Dermis microvascular lymphatic vessel endothelial cell (primary cell): ENCODE measurements at places on chromosomes 7 and 10. TPM values are rescaled to one million over a fixed set of nuclear protein-coding genes. Genes with fewer than 3 reads are reported as not detected.

Gene GOT1
- total RNA-seq, result 22.3 and 23.4 TPM in 2 replicates

Gene SPDYE6
- total RNA-seq, result not detected in 2 replicates

Gene FAM185A
- 4.6 and 4.9 TPM in 2 replicates for total RNA-seq

Gene SPAG6
- total RNA-seq, result not detected in 2 replicates

Gene IFIT3
- total RNA-seq, result 7.3 and 15.7 TPM in 2 replicates

Gene BMI1
- total RNA-seq, result 18.5 and 26.0 TPM in 2 replicates

Gene NYAP1
- 2.1 and 3.9 TPM in 2 replicates for total RNA-seq

Gene TEX47
- total RNA-seq, result not detected in 2 replicates

Gene SLC13A1
- not detected in 2 replicates for total RNA-seq

Gene PVRIG
- not detected in 2 replicates for total RNA-seq

Gene VENTX
- total RNA-seq, result not detected in 2 replicates

Gene ZNF655
- 4.0 and 8.5 TPM in 2 replicates for total RNA-seq

DNA sequence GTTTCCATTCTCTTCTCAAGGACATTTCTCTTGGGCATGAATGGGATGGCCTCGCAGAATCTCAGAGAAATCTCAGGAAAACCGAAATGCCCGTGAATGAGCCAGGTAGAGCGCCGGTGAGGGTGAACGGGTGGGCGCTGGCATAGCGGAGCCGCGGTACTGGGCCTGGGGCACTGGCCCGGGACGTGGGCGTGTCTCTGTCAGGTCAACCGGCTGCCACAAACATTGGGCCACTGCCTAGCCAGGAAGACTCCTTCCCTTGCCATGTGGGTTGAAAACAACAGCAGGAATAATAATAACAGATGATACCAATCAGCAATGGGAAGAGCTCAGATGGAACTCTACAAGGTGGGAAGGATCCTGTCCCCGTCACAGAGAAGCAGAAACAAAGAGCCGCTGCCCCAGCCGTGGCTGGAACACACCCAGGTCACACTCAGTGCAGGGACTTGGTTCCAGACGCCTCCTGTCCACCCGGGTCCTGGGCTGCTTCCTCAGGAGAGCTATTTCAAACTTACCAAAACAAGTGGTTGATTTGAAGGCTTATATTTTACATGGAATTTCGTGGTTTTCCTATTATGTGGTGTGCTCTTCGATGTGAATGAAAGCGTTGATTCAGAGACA, 51.1 kb upstream of the EBF3 start:
- no peak for DNase-seq

GRCh38 chr10:116304923-116305322, 19.3 kb upstream of the CCDC172 start:
- no peak for DNase-seq

- peak; percentile 87 for DNase-seq
Observed at GRCh38 chr7:141355032-141355431, 196.2 kb upstream of the AGK start.

DNA sequence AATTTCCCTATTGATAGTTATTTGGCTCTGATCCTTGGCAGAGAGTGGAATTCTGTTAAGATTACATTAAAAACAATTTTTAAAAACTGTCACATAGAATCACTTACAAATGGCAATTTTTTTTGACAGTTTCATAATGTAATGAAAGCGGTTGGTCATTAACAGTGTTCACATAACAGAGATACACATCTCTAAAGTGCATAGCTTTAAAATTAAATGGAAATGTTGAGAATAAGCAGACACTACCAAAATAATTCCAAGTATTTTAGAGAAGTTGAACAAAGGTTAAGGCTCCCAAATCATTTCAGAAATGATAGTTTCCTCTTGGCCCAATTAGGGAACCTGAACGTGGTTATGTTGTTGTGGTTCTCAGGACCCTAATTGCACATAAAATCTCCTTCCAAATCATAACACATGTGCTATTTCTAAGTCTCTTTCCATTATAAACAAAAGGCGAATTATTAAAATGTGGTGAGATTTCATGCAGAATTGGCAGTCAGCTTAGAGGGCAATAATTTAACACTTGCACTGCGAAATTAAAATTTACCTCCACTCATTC, 528.9 kb upstream of the FZD8 start:
- no peak for DNase-seq

- no peak for DNase-seq
Observed at GRCh38 chr10:62815381-62816075, 638 bp downstream of the EGR2 start.

- peak; percentile 4 for DNase-seq
Observed at GRCh38 chr10:94092848-94093247, 99.1 kb downstream of the PLCE1 start.

- DNase-seq, result no peak
Observed at GRCh38 chr7:151815419-151815818, 61.5 kb downstream of the PRKAG2 start.

DNA sequence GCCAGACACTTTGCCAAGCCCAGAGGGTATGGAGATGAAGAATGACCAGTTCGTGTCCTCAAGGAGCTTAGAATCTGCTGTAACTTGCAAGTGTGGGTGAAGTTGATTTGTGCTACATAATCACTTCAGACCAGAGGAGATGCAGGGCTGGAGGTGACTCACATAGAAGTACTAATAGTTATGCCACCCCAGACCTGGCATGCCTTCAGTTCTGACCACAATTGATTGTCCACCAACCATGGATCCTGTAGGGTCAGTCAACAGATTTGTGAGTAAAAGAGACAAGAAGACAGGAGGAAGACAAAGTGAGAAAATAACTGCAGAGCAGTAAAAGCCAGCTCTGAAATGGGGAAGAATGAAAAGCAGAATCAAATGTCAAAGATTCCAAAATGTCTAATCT, 51.2 kb upstream of the BMPER start:
- no peak for DNase-seq

- no peak for DNase-seq
Observed at GRCh38 chr10:18400906-18401245, 250.5 kb downstream of the NSUN6 start.

DNA sequence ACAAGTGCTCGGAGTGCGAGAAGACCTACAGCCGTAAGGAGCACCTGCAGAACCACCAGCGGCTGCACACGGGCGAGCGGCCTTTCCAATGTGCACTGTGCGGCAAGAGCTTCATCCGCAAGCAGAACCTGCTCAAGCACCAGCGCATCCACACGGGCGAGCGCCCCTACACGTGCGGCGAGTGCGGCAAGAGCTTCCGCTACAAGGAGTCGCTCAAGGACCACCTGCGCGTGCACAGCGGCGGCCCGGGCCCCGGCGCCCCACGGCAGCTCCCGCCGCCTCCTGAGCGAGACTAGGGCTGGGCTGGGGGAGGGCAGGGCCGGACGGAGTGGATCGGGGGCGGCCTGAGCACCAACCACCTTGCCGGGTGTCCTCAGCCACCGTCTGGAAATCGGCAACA, 15.1 kb upstream of the ZNF212 start:
- DNase-seq, result no peak

- DNase-seq, result no peak
Observed at GRCh38 chr7:77479536-77480088, 57.5 kb upstream of the PTPN12 start.

DNA sequence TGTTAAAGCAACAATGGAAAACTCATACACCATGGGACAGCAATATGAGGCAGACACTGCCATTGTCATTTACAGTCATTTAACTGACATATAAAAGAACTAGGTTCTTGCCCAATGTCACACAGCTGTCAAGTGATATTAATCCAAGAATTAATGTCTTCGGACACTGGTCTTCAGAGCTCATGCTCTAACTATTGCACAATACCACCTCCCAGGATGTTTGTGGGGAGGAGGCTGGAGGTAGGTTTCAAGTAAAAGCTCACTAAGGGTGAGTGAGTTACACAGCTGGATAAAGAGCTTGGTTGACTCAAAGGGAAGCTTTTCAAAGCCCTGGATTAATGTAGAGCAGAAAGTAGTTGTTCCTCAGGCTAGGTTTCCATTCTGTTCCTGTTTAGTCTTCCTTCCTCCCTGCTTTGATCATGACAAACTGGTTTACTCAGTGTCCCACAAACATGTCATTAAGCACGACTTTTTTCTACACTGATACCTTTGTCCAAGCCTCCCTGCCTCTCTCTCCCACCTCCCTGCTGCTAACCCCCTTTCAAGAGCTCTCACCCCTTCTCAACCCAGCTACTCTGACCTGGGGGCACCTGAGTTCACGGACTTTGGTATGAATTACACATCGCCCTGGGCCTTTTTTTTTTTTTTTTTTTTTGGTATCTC, 987 bp upstream of the EXOC6 start:
- DNase-seq, result no peak

DNA sequence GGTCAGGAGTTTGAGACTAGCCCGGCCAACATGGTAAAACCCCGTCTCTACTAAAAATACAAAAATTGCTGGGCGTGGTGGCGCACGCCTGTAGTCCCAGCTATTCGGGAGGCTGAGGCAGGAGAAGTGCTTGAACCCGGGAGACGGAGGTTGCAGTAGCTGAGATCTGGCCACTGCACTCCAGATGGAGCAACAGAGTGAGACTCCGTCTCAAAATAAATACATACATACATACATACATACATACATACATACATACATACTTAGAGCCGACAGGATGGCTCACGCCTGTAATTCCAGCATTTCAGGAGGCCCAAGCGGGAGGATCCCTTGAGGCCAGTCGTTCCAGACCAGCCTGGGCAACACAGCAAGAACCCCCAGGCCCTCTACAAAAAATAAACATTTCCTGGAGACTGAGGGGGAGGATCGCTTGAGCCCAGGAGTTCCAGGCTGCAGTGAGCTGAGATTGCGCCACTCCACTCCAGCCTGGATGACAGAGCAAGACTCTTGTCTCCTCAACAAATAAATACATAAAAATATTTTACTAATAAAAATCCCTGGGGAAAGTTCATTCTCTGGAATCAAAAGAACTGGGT, 90.9 kb upstream of the TNRC18 start:
- DNase-seq, result no peak

DNA sequence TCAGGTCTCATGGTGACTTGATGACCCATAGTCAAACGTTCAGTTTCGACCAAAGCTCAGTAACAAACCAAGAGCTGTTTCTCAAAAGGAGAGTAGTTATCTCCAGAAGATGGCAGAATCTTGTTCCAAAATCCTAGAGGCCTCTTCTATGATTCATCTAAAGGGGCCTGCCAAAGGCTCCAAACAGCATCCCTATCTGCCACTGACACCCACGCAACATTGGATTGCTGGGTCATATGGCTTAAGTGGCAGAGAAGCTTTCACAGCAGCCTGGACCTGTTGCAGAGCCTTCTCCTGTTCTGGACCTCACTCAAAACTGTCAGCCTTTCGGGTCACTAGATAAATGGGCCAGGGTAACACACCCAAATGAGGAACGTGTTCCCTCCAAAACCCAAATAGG, 54.0 kb upstream of the LRRC18 start:
- no peak for DNase-seq

GRCh38 chr10:101011517-101012423, 12.2 kb downstream of the LZTS2 start:
- DNase-seq, result peak; percentile 17

DNA sequence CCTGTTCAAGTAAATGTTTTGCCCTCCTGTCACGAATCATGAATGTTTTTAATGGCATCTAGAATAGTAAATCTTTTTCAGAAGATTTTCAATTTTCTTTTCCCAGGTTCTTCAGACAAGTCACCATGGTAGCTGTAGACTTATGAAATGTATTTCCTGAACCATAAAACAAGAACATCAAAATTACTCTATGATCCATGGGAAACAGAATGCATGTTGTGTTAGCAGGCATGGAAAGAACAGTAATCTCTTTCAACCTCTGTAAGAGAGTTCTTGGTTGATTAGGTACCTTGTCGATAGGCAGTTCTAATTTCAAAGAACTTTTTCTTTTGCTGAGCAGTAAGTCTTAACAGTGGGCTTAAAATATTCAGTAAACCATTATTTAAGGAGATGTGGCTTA, 17.6 kb downstream of the AKR1C1 start:
- DNase-seq, result no peak

DNA sequence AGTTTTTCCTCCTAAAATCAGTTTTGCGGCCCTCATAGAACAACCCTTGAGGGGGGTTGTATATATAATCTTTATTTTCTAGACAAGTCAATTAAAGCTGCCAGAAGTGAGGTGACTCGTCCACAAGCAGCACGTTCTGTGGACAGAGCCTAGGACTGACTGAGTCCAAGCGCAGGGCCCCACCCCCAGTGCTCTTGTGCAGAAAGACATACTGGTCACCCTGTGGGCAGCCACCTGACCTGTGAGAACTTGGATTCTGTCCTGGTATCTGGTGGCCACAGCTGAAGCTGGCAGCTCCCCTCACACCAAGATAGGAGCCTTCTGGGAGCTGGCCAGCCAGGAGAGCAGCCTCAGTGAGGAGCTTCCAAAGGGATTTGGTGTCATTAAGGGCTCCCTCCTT, 89.3 kb downstream of the GRK5 start:
- DNase-seq, result no peak

GRCh38 chr10:96401036-96401435, 42.2 kb upstream of the OPALIN start:
- no peak for DNase-seq

GRCh38 chr7:3636131-3636860, 335.2 kb downstream of the SDK1 start:
- no peak for DNase-seq

GRCh38 chr7:22372863-22373262, 15.9 kb upstream of the RAPGEF5 start:
- DNase-seq, result no peak

- no peak for DNase-seq
Observed at GRCh38 chr10:132211246-132211645, 24.5 kb downstream of the DPYSL4 start.
